ENCODE measurements at places on chromosomes 2 and 18. TPM values are rescaled to one million over a fixed set of nuclear protein-coding genes. Genes with fewer than 3 reads are reported as not detected.
A peak's percentile ranks its signal among the peaks of the same experiment; 100 is the strongest.

Gene KIAA2012
- not detected for total RNA-seq

Gene PRSS56
- not detected for total RNA-seq

Gene TXNDC9
- 24.7 TPM for total RNA-seq

Gene LYG2
- not detected for total RNA-seq

Gene OTOS
- total RNA-seq, result not detected

Gene DGUOK
- total RNA-seq, result 52.2 TPM

Gene MAP3K19
- total RNA-seq, result not detected

Gene SKOR2
- total RNA-seq, result not detected

Gene LRP1B
- total RNA-seq, result not detected

Gene LYPD6B
- total RNA-seq, result not detected

Gene ABCB11
- total RNA-seq, result not detected

Gene CIDEA
- total RNA-seq, result not detected

GRCh38 chr2:169107645-169108044 is 38.3 kb downstream of the DHRS9 start:
- peaks cover 62% of the 10 kb centered on the region for H3K4me1 ChIP-seq
- H3K36me3 ChIP-seq, result no peaks in the 10 kb centered on the region
- H3K4me3 ChIP-seq, result no peak overlapping the region

DNA sequence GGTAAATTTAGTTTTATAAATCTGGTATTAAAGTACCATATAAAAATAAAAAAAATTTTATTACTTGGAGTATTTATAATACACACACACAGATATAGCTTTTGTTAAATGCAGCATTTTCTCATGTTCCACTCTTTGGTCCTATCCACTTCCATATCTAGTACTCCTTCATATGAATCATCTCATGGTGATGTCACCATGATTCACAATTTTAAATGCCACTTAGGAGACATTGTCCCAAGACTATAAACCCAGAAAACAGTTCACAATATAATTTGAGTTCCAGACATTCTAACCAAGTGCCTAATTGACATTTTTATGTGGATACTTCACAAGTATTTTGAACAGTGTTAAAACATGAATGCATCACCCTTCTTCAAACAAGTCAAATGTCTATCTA is 1398.3 kb downstream of the DSC3 start:
- no peak overlapping the region for H3K4me3 ChIP-seq
- no peaks in the 10 kb centered on the region for H3K4me1 ChIP-seq
- H3K27ac ChIP-seq, result no peak overlapping the region
- no peak for DNase-seq
- no peaks in the 10 kb centered on the region for H3K27me3 ChIP-seq

GRCh38 chr2:2542966-2543611 is 212.0 kb upstream of the MYT1L start:
- no peak overlapping the region for H3K27ac ChIP-seq
- no peaks in the 10 kb centered on the region for H3K27me3 ChIP-seq
- DNase-seq, result no peak
- no peaks in the 10 kb centered on the region for H3K4me1 ChIP-seq
- H3K4me3 ChIP-seq, result no peak overlapping the region

DNA sequence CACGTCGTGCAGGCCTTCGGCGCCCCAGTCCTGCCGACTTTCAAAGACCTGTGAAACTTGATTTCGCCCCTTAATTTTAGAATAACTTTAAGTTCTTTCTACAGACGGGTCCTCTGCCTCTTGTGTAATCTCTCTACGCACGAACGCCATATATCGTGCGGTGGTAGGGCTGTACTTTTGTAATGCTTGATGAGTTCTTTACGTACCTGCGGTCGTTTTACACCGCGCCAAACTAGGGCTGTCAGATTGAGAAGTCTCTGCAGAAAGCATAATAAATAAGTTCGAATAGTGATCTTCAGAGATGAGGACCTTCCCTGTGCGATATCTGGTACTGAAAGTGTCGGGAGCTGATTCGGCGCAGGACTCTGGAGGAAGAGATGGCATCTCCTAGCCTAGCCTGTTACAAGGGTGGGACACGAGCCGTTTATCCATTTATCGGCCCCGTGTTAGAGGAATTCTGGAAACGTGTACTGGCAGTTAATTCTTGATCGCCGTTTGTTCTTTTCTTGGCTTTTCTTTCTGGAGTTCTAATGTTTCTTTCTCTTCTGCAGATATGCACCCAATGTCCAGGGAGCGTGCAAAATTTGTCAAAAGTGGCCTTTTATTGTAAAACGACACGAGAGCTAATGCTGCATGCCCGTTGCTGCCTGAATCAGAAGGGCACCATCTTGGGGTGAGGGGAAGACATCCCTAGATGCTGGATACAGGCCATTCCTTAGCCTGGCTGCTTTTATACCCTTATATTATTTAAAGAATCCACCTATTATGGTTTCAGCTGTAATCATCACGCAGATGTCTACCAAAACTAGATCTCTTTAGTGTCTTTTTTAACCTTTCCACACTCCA is 781 bp upstream of the SLC5A6 start:
- no peaks in the 10 kb centered on the region for H3K27me3 ChIP-seq
- H3K36me3 ChIP-seq, result peaks cover 10% of the 10 kb centered on the region
- DNase-seq, result peak; percentile 79
- H3K4me1 ChIP-seq, result peaks cover 23% of the 10 kb centered on the region
- peak overlapping the region; percentile 94 for H3K4me3 ChIP-seq

- no peaks in the 10 kb centered on the region for H3K27me3 ChIP-seq
- no peak overlapping the region for H3K4me3 ChIP-seq
- H3K27ac ChIP-seq, result no peak overlapping the region
- no peak for DNase-seq
- no peaks in the 10 kb centered on the region for H3K4me1 ChIP-seq
- H3K36me3 ChIP-seq, result no peaks in the 10 kb centered on the region
These were observed 126.7 kb downstream of the TWIST2 start for GRCh38 chr2:238974501-238975166.

DNA sequence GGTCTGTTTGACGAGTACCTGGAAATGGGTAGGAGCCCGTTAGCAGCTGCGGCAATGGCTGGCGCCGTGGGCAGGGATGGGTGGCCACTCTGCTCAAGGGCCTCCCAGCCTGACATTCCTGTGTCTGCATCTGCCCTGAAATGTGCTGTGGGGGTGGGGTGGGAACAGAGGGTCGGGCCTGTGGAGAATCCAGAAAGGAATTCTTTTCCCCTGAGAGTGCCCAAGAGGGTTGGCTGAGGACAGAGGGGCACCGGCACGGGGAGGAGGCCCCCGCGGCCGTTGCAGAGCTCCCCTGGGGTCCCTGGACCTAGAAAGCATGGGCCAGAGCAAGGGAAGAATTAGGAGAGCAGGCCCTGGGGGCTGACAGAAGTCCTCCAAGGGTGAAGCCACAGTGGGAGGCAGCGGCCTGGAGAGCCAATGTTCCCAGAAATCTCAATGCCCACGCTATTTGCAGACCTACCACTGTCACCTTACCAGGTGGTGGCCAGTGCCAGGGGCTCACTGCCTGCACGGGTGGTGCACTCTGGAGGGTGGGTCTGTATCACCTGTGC is 27.8 kb downstream of the ANO7 start:
- H3K27ac ChIP-seq, result no peak overlapping the region
- H3K36me3 ChIP-seq, result no peaks in the 10 kb centered on the region
- no peaks in the 10 kb centered on the region for H3K27me3 ChIP-seq
- no peak for DNase-seq
- peaks cover 10% of the 10 kb centered on the region for H3K4me1 ChIP-seq

DNA sequence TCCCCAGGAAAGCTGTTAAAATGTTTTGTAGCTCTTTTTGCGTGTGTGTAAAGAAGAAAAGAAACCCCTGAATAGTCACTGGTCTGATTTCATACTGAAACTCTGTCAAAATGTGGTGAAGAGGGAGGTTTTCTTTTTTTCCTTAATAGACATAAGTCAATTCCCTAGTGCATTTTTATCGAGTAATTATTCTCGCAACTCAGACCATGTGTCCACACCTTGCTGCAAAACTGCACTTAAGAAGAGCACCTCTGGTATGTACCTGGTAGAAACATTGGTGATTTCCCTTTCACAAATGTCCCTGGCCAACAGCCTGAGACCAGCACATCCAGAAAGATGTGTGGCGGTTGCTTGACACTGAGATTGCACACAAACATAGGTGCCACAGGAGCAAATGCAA is 159.9 kb downstream of the ZNF521 start:
- no peaks in the 10 kb centered on the region for H3K27me3 ChIP-seq
- DNase-seq, result no peak
- H3K4me1 ChIP-seq, result no peaks in the 10 kb centered on the region
- H3K36me3 ChIP-seq, result no peaks in the 10 kb centered on the region
- no peak overlapping the region for H3K27ac ChIP-seq

DNA sequence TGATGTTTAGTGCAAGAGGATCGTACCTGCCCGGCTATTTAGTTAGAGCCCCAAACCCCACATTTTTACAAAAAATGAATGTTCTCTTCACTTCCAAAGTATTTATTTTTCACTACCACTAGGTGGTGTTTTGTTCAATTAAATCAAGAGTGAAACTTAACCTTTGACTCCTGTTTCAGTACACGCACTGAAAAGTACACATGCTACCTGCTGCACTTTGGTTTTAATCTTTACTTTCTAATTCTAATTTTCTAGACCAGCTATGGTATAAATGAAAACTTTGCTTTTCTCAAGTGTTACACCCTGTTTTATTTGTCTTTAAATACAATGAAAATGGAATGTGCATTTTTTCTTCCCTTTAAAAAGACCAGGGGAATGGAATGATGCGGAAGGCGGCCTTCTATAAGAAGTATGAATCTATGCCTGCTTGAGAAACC is 31.4 kb upstream of the CHN1 start:
- peak; percentile 38 for DNase-seq
- H3K27me3 ChIP-seq, result no peaks in the 10 kb centered on the region
- peaks cover 4% of the 10 kb centered on the region for H3K4me1 ChIP-seq
- H3K27ac ChIP-seq, result no peak overlapping the region
- no peaks in the 10 kb centered on the region for H3K36me3 ChIP-seq

- no peak for DNase-seq
- H3K4me3 ChIP-seq, result no peak overlapping the region
- H3K27ac ChIP-seq, result no peak overlapping the region
- no peaks in the 10 kb centered on the region for H3K27me3 ChIP-seq
- H3K36me3 ChIP-seq, result no peaks in the 10 kb centered on the region
These were observed 144.7 kb downstream of the GREB1L start for GRCh38 chr18:21386523-21387240.

DNA sequence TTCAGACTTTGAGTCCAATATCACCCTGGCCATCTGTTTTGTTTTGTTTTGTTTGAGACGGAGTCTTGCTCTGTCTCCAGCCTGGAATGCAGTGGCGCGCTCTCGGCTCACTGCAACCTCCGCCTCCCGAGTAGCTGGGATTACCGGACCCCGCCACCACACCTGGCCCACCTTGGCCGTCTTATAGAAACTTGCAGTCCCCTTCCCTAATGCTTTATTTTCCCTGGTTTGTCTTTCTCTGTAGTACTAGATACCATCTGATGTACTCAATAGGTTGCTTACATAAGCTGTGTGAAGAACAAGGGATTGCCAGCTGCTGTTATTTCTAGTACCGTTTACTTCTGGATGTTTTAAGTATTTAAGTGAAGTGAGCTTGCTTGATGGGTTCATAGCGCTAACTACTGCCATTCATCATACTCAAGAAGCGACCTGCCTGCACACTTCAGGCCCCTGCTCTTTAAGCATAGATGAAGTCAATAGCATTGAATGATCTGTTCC is 1.2 kb downstream of the RPL31 start:
- DNase-seq, result no peak
- H3K4me3 ChIP-seq, result peak overlapping the region; percentile 97
- peaks cover 37% of the 10 kb centered on the region for H3K4me1 ChIP-seq
- no peaks in the 10 kb centered on the region for H3K27me3 ChIP-seq
- H3K27ac ChIP-seq, result peak overlapping the region; percentile 91

DNA sequence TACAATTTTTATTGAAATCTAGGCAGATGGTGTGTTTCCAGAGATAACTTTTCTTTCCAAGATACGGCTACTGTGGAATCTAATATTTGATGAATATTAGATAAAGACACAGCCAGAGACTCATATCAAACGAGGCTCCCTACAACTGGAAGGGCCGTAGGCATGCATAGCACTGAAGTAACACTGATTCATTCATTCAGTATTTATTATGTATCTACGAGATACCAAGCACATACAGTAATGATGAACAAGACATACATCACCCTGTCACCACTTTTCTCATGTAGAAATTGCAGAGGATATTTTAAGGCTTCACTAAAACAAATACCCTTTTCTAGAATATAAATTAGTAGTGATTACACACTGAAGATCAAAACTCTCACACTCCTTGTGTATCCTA is 74.5 kb downstream of the KCTD18 start:
- no peaks in the 10 kb centered on the region for H3K27me3 ChIP-seq
- no peak for DNase-seq
- no peak overlapping the region for H3K27ac ChIP-seq
- H3K4me3 ChIP-seq, result no peak overlapping the region

DNA sequence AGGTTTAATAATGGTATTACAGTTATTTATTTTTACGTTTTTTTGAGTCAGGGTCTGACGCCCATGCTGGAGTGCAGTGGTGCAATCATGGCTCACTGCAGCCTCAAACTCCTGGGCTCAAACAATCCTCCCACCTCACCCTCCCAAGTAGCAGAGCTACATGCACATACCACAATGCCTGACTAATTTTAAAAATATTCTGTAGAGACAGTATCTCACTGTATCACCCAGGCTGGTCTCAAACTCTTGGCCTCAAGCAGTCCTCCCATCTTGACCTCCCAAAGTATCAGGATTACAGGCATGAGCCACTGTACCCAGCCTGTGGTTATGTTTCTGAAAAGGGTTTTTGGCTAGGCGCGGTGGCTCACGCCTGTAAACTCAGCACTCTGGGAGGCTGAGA is 120.8 kb downstream of the ESCO1 start:
- DNase-seq, result no peak
- no peak overlapping the region for H3K4me3 ChIP-seq
- no peaks in the 10 kb centered on the region for H3K4me1 ChIP-seq
- H3K36me3 ChIP-seq, result no peaks in the 10 kb centered on the region

GRCh38 chr2:237864940-237865622 is 5.7 kb downstream of the RAMP1 start:
- H3K36me3 ChIP-seq, result no peaks in the 10 kb centered on the region
- DNase-seq, result no peak
- H3K4me1 ChIP-seq, result peaks cover 5% of the 10 kb centered on the region
- no peaks in the 10 kb centered on the region for H3K27me3 ChIP-seq
- H3K4me3 ChIP-seq, result no peak overlapping the region

- H3K27ac ChIP-seq, result no peak overlapping the region
- H3K4me1 ChIP-seq, result peaks cover 14% of the 10 kb centered on the region
- H3K4me3 ChIP-seq, result no peak overlapping the region
- no peaks in the 10 kb centered on the region for H3K36me3 ChIP-seq
- no peaks in the 10 kb centered on the region for H3K27me3 ChIP-seq
These were observed 97.6 kb downstream of the WDR7 start for GRCh38 chr18:56748698-56749268.

- no peak for DNase-seq
- H3K27ac ChIP-seq, result no peak overlapping the region
- H3K27me3 ChIP-seq, result no peaks in the 10 kb centered on the region
- no peak overlapping the region for H3K4me3 ChIP-seq
- H3K36me3 ChIP-seq, result no peaks in the 10 kb centered on the region
- H3K4me1 ChIP-seq, result no peaks in the 10 kb centered on the region
These were observed 34.4 kb downstream of the NCL start for GRCh38 chr2:231429901-231430300.

GRCh38 chr2:19674051-19675002 is 227.5 kb downstream of the TTC32 start:
- no peak for DNase-seq
- H3K27ac ChIP-seq, result no peak overlapping the region
- H3K4me3 ChIP-seq, result no peak overlapping the region

Measured in CD4-positive, alpha-beta memory T cell (primary cell).